ENCODE measurements at places on chromosomes 7 and 10.

DNA sequence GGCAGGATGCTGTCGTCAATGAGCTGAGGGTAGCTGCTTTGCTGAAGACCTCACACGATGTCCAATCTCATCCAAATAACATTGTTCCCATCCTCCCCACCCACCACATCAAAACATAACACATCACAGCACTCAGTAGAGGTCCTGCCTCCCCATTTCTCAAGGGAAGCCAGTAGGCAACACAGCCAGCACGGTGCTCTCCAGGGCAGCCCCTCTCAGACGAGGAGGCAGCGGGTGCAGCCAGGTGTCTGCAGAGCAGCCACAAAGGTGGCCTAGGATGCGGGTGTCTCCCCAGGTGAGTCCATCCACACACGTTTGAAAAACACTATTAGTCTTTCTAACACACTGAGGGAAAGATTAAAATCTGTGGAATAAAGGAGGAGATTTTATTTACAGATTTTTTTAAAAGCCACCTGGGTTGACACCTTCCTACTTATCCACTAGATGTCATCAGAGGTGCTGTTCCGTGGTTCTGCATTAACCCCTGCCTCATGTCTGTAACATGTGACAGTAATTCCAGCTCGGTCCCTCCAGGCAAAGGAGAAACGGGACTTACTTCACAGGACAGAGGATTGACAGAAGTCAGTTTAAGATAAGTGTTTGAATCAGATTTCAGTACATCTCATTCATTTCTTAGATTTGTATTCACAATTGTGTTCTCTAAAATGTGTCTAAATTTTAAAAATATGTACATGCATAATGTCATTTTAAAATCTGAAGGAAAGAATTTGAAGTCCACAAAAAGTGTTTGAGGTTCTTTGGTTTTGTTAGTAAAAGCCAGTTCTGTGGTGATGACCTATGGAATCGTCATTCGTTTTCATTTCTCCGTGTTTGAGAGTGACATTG, 68.0 kb downstream of the LANCL2 start:
- DNase-seq, result peak; percentile 51

GRCh38 chr10:112082120-112082519, 101.4 kb downstream of the GPAM start:
- DNase-seq, result no peak

DNA sequence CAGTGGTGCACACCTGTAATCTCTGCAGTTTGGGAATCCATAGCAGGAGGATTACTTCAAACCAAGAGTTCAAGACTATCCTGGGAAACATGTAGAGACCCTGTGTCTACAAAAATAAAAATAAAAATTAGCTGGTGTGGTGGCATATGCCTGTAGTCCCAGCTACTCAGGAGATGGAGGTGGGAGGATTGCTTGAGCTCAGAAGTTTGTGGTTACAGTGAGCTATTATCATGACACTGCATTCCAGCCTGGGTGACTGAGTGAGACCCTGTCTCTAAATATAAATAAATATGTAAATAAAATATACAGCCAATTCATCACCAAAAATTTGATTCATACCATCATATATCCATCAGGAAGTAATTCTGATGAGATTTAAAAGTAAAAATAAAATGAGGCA, 60.9 kb downstream of the ANKRD7 start:
- no peak for DNase-seq

DNA sequence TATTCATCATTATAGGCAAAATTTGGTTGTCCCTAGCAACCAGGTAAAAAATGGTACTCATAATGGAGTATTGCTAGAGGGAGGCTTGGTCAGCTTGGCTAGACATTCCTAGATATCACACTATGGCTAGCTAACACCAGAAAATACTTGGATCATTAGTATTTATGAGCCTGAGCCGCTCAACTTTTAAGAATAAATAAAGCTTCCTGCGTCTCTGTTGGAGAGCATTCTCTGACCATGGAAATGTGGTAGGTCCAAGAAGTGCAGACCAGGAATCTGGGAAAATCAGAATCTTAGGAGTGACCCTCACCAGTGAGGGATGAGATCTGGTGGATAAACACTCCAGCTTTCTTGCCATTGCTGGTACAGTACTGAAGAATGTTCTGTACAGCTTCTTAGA, 157.6 kb upstream of the AGR3 start:
- no peak for DNase-seq

DNA sequence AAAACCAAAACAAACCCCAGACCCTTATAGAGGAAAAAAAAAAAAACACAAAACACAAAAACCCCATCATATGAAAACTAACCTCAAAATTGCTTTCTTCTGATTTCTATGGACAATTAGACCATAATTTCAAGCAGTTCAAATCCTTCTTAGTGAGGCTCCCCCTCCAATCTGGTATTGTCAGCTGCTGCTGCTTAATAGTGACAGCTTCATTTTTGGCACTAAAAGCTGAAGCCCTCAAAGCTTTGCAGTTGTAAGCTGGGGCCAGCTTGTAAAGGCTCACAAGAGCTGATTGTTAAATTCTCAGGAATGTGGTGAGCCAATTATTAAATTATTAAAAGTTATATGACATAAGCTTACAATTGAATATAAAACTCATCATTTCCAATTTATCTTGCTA, 21.9 kb downstream of the ATXN7L1 start:
- DNase-seq, result peak; percentile 22

DNA sequence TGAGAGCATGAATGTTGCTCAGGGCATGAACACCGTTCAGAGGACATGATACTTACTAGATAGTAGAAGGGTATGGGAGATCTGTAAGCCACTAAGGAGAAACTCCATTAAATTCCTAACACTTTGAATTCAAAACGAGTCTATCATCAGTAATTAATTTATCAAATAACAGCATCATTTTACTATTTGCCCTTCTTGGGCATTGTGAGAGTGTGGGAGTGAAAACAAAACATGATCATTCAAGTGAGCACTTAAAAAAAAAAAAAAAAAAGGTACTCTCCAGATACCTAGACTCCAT, 20.5 kb upstream of the ASB15 start:
- DNase-seq, result no peak
